ENCODE measurements at places on chromosomes 7 and 10. TPM values are rescaled to one million over a fixed set of nuclear protein-coding genes. Genes with fewer than 3 reads are reported as not detected.

CNTNAP2 gene
- total RNA-seq = not detected

WDR86 gene
- not detected for total RNA-seq

C10orf143 gene
- 2.0 TPM for total RNA-seq

PRKAR1B gene
- 26.2 TPM for total RNA-seq

FANK1 gene
- total RNA-seq = 1.2 TPM

MEIG1 gene
- total RNA-seq = 0.48 TPM

STRIP2 gene
- 51.7 TPM for total RNA-seq

DGKB gene
- total RNA-seq = not detected

GBX1 gene
- 1.2 TPM for total RNA-seq

LRRC61 gene
- total RNA-seq = 61.6 TPM

CDC14C gene
- total RNA-seq = not detected

VSTM4 gene
- total RNA-seq = 0.06 TPM

PLAU gene
- 0.37 TPM for total RNA-seq

FOXI2 gene
- not detected for total RNA-seq
